ENCODE measurements at places on chromosomes 5 and 9.
A peak's percentile ranks its signal among the peaks of the same experiment; 100 is the strongest.

DNA sequence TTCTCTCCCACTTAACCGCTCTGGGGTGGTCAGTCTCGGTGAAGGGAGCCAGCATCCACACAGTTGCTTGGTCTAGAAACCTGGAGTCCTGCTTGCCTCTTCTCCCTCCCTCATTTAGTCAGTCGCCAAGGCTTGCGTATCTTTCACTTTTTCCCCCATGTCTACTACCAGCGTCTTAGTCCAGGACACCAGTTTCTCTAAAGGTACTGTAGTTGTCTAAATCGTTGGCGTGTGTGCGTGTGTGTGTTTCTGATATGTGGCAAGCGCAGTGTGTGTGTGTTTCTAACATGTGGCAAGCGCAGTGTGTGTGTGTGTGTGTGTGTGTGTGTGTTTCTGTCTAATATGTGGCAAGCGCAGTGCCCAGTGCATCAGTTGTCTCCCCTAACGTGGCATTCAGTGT is 641 bp downstream of the ATP6V1G1 start:
- peak; percentile 17 for DNase-seq

GRCh38 chr5:4185127-4185526 is 589.5 kb downstream of the IRX1 start:
- no peak for DNase-seq

GRCh38 chr9:36897478-36897877 is 136.6 kb downstream of the PAX5 start:
- DNase-seq, result no peak

DNA sequence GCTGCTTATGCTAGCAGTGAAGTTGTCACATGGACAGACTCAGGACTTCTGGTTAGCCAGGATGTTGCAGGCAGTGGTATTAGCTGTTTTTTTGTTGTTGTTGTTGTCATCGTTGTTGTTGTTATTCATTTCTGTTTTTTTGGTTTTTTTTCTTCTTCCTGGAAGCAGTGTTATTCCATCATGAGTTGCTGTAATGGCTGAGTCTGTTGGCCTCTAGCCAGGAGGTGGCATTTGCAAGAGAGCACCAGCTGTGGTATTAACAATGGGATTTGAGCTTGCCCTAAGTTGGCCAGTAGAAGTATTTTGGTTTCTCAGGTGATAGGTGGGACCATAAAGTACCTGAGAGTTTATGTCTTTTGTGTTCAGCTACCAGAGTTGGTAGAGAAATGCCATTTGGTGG is 561.1 kb downstream of the KCTD16 start:
- DNase-seq, result no peak

DNA sequence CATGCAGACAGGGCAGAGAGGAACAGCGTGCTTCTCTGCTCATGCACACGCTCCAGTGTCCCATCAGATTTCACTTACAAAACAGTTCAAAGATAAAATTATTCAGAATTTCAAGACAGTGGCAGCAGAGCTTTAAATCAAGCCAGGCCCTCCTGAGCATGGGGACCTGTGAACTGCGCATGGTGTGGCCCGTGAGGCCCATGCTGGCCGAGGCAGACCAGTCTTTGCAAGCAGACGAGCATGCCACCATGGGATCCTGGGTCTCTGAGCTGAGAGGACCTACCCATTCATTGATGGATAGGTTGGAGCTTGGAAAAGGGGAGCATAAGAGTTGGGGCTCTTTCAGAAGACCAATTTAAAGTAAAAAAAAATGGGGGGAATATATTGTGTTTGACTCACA is 35.0 kb upstream of the SAP30L start:
- DNase-seq, result no peak

DNA sequence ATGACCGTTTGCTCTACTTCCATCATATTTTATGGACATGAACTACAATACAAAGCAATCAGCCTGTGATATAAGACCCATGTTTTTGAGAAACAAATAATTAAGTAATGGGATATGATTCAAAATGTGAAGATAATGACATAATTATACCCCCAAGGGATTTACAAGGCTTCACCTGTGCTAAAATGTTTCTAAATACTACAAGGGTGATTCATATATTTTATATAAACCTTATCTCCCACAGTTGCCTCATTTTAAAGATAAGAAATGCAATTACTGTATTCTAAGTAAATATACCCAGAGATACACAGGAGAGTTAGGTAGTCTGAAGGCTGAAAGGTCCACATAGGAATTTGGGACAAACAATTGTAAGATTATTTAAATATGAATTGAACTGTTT is 662.0 kb upstream of the CHD1 start:
- no peak for DNase-seq

DNA sequence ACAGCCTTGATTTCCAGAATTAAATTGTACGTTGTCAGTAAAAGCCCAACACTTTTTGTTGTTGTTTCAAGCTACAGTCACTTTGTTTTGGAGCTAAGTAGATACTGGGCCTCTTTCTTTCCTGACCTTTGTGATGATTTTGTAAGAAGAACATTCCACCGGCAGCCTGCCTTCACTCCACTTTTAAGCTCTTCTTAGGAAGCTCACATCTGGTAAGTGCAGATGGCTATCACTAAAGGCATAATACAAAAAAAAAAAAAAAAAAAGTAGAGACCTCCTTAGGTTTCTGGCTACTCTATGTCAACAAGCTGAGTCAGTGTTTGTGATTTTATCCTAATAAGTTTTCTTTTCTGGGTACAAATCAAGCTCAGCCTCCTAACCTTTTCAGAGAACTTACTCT is 1922.1 kb upstream of the WWC1 start:
- no peak for DNase-seq

DNA sequence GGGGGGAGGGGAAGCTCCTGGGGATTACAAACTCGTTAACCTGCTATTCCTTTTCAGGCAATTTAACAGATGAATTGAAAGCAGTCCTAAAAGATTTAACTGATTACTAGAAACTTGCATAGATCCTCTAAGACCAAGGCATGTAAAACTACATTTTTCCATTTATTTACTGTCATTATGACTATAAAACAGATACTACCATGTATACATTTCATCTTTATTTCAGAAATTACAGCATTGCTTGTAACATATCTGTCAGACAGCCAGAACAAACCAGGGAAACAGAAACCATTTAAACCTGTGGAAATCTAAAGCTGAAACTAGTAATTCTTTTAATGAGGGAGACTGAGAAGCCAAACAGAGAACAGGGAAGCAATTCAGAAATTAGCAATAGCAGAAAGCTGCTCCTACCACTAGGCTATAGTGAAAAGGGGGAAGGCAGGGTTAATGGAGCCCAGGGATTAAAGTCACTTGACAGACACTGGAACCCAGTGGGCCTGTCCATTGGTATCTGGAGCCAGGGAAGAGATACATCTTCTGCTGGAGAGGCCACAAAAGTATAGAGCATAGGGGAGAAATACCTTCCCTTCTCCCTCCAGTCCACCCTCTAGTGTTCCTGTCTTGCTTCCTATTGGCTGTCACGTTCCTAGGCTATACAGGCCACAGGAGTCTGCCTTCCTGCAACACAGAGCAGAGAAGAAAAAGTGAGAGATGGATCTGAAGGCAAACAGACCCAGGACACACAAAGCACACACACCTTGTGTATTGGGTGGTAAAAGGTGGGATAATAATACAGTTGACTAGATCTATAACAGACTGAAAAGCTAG is 33.8 kb downstream of the PDCD1LG2 start:
- DNase-seq, result no peak

GRCh38 chr5:37005252-37005651 is 128.7 kb downstream of the NIPBL start:
- peak; percentile 14 for DNase-seq

GRCh38 chr9:113482991-113483675 is 19.6 kb downstream of the RGS3 start:
- DNase-seq, result no peak

DNA sequence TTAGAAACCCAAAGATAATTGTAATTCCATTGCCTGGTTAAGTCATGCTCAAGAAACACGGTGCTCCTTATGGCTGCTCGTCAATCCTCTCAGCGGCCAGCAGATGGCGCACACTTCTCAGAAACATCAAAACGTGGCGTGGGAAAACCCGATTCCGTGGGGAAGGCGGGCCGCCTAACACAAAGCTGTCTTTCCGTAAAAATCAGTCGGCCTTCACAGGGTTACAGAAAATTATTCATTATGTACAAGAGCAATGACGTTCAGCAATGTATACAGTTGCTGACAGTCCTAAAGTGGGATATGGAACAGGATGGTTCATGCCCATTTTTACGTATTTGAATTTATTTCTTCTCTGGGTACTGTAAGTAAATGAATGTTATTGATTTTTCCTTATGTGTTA is 83.5 kb downstream of the PDE4D start:
- DNase-seq, result peak; percentile 80

GRCh38 chr5:128378196-128378595 is 159.8 kb downstream of the FBN2 start:
- DNase-seq, result no peak

DNA sequence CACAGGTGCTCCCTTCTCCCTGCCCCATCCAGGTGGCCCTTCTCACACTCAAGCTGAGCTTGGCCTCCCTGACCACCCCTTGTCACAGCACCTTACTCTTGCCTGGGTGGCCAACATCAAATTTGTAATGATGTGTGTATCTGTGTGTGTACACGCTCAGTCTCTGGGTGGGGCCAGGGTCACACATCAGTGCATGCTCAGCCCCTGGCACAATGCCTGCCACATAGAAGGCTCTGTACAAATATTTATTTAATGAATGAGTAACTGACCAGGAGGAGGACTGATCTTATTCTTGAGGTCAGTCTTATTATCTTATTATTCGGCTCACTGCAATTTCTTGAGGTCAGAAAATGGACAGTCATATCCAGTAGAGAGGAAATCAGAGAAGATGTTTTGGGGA is 41.3 kb upstream of the HAND1 start:
- DNase-seq, result peak; percentile 35

- DNase-seq, result no peak
These were observed 420.2 kb downstream of the RAB3C start for GRCh38 chr5:59003124-59003523.

- DNase-seq, result no peak
These were observed 539.8 kb downstream of the PRELID2 start for GRCh38 chr5:145295236-145295835.

DNA sequence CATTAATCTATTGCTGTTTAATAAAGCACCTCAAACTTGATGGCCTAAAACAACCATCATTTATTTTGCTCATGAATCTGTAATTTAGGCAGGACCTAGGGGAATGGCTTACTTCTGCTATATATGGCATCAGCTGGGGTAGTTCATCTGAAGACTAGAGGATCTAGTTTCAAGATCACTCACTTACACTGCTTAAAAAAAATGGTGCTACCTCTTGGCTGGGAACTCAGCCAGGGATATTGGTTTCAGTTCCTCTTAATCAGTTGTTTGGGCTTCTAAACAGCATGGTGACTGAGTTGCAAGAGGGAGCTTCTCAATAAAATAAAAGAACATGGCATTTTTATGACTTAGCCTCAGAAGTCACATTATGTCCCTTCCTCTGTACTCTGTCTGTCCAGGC is 142.0 kb downstream of the FAM114A2 start:
- no peak for DNase-seq

DNA sequence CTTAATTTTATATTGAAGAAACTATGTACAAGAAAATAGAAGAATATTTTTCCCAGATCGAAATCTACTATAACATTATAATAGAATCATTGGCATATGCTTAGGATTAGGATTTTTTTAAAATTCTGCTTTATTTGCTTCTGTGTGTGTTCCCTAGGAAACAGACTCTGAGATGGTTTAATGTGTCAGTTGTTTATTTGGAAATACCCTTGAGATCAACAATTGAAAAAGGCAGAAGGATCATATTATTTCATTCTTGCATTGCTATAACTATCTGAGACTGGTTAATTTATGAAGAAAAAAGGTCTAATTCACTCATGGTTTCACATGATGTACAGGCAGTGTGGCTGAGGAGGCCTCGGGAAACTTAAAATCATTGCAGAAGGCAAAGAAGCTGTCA is 622.6 kb downstream of the PRR16 start:
- DNase-seq, result no peak

DNA sequence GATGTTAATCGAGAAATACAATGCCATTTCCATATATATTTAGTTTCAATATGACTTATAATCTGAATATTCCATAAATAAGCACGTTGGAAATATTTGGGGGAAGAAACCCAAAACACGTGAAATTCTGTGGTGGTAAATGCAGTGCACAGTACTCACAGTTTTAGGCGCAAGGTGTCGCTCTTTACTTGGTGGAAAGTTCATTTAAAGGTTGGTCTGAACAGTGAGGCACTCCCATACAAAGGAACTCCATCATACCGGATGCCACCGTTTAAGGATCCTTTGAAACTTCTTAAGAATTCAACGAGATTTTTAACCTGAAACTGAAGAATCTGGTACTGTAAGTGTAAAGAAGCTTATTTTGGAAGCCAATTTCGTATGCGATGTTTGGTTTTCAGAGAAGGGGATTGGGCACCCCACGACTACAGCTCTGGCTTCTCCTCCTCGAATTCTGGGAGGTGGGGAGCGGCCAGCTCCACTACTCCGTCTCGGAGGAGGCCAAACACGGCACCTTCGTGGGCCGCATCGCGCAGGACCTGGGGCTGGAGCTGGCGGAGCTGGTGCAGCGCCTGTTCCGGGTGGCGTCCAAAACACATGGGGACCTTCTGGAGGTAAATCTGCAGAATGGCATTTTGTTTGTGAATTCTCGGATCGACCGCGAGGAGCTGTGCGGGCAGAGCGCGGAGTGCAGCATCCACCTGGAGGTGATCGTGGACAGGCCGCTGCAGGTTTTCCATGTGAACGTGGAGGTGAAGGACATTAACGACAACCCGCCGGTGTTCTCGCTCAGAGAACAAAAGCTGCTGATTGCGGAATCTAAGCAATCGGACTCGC is at the start of gene PCDHA11:
Gene PCDHA11 (plus strand): TSS at position 237 of the 834 bp plus-strand sequence. CDS start 147 bp downstream, at position 384.
- DNase-seq, result no peak

GRCh38 chr5:155826611-155827507 is 500.1 kb upstream of the SGCD start:
- peak; percentile 12 for DNase-seq

DNA sequence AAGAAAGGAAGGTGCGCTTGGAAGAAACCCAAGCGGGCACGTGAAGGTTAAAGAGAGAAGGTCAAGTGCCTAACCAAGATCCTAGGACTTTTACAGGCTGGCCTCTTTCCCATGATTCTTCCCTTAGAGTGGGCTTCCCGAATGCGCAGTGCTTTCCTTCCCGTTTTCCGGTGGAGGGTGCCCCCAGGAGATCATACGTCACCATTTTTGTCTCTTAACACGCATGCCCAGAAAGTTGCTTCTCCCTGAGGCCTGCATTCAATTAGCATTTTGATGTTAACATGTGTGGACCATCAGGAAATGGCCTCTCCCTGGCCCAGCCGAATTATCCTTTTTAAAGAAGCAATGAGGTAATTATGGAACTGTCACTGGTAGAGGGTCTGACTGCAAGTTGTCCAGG is 1.9 kb upstream of the RUSC2 start:
- DNase-seq, result peak; percentile 42

- no peak for DNase-seq
These were observed 97.1 kb downstream of the NRG2 start for GRCh38 chr5:139946006-139946405.

DNA sequence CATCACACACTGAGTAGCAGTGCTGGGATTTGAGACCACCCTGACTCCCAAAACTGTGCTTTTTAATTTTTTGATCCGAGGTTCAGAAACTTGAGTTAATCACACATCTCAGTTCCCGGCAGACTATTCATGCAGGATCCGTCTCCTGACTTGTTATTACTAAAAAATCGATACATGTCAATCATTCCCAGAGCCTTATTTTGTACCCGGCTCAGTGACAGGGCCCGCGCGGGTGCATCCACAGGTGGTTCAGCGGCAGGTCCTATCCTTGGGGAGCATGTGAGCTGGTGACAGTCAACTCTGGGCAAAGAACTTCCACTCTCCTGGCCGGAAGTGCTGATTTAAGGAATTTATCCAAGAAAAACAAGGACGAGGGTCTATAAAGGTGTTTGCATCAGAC is 95.9 kb upstream of the MVB12B start:
- DNase-seq, result no peak
